ENCODE measurements at places on chromosomes 16 and 17.

GRCh38 chr16:51051671-51052070 lies 99.4 kb downstream of the SALL1 start:
- no peak for DNase-seq

GRCh38 chr17:57136355-57136754 lies 51.3 kb downstream of the AKAP1 start:
- no peak for DNase-seq

DNA sequence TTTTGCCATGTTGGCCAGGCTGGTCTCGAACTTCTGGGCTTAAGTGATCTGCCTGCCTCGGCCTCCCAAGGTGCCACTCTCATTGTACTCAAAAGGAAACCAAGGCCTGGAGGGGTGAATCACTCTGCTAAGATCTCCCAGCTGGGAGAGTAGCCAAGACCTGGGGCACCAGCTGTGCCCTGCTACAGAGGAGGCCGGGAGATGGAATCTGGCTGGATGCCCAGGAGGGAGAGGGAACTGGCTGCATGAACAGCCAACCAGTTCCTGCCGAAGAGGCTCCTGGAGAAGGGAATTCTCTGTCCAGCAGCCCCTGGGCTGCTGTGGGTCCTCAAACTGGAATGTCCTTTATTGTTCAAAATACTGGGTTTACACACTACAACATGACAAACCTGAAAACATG lies 238.7 kb upstream of the CIBAR2 start:
- DNase-seq, result peak; percentile 92

DNA sequence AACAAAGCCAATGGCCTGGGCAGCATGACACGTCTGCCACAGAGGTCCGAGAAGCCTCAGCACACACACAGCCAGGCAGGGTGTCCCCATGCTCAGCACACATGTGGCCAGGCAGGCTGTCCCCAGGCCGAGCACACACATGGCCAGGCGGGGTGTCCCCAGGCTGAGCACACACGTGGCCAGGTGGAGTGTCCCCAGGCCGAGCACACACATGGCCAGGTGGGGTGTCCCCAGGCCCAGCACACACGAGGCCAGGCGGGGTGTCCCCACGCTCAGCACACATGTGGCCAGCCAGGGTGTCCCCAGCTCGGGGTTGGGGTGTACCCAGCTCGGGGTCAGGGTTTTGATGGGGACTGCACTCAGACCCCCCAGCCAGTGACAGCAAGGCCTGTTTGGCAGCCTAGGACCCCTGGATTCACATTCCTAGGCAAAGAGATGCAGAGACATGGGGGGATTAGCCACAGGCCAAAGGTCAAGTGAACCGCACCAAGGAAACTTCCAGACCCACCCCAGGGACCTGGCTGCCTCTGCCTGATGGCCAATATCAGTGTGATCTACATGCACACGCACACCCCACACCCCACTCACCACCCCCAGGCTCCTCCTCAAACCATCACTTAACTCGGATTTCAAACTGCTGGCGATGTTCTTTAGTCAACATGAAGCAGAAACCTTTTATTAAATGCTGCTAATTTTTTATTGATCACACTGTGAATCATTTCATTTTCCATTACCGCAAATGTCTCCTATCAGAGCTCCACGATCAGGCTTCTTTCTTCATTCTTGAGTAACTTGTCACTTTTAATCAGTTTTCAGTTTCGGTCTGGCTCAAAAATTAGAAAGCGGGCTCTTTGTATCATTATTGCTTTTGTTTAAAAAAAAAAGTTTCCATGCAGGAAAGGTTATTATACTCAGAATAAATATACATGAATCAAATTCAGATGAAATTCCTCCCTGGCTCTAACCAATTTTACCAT lies 111.4 kb downstream of the ZNF423 start:
- DNase-seq, result no peak

GRCh38 chr16:68848786-68849185 lies 5.5 kb downstream of the TANGO6 start:
- no peak for DNase-seq

Data from upper lobe of right lung (tissue), 1 donor.